ENCODE measurements at places on chromosomes 7 and 10.

DNA sequence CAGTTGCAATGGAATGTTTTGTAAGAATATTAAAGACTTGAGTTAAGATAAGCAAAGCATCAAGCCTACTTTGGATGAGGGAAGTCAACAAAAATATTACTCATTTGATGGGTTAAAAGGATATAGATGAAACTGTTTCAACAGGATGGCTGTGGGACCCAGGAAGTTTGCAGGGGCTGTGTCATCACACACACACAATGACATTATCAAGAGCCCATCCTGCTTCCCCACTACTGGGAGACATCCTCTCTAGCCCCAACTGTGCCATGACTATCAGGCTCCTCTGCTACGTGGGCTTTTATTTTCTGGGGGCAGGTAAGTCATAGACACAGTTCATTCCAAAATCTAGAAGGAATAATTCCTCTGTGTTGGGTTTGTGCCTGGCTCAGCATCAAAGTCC lies 78.8 kb upstream of the PRSS1 start:
- no peak for DNase-seq

GRCh38 chr7:44935016-44935415 lies 43.8 kb downstream of the MYO1G start:
- DNase-seq: no peak

DNA sequence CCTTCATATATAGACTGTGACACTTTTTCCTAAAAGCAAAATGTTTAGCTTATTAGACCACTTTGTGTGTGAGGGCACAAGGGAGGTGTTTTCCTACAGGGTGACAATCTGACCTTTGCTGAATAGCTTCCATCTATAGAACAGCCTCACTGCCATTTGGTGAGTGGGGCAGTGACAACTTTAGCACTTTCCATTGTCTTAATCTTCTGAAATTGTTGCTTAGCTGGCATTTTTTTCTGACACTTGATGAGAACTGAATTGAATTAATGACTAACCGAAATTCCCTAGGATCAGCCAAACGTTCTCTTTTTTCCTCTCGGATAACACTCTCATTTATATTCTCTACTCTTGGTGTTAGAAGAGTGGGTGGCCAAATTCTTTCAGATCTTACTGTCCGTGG lies 30.2 kb downstream of the KDM7A start:
- DNase-seq: no peak

- DNase-seq: no peak
These were observed 302.9 kb upstream of the ZMIZ1 start for GRCh38 chr10:78765726-78766335.

GRCh38 chr10:4804465-4804864 lies 21.5 kb upstream of the AKR1E2 start:
- no peak for DNase-seq

DNA sequence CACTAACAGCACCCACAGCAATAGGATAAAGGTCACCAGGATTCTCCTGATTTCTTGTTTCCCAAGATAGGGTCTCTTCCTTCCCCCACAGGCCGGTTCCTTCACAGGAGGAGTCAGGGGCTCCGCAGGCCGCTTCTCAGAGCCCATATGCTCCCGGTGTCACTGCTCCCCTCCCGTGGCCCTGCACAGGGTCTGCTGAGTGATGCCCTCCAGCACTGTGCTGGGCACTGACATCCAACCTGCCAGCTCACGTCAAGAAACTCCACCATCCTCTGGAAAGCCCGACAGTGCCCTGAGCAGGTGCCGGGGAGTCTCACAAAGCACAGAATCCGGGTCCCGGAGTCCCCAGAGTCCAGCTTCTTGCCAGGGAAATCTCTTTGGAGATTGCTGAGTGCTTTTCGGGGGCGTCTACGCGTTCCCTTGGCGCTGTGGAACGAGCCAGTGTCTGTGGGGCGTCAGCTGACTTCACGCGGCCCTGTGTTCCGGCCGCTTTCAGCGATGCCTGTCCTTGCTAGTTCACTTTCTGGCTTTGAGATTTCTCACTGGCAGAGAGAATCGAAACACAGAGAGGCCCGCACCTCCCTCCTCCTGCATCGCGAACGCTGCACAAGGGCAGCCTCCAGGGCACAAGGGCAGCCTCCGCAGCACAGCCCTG lies 567.5 kb downstream of the DNAJB6 start:
- DNase-seq: no peak

GRCh38 chr7:38798552-38799267 lies 110.3 kb downstream of the VPS41 start:
- no peak for DNase-seq

DNA sequence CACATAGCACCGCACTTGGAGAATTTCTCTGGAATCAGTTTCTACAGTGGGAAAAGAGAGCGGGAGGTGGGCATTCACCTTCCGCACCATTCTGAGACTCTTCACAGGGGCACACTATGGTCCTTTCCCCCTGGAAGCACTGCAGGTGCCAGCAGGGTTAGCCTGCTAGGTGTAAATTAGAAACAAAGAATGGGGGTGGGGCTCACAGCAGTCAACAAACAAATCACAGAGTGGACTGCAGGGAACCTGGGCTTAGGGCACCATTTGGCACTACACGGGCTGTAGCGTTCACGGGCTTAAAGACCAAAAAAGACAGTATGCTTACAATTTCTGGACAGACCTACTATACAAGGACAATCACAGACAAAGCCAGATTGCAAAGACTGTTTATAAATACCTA lies 8.0 kb upstream of the PKD1L1 start:
- no peak for DNase-seq

GRCh38 chr7:137539111-137539715 lies 195.7 kb upstream of the PTN start:
- peak; percentile 18 for DNase-seq

- DNase-seq: no peak
These were observed 22.4 kb upstream of the GPR146 start for GRCh38 chr7:1021931-1022330.

- DNase-seq: no peak
These were observed 736.9 kb upstream of the COBL start for GRCh38 chr7:52053525-52053924.

DNA sequence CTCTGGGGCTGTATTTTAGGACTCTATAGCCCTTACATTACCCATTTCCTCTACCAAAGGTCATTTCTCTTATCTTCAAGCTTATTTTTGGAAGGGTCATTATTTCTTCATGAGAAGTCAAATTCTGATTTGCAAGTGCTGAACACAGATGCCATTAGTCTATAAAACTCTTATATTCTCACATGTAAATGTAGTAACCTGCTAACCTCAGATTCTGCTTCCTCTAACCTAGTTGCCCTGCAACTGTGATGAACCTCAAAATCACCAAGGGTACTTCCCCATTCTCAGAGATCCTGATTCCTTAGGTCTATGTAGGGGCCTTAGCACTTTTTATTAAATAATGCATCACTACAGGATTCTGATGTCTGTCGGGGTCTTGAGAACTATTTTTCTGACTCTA lies 6.3 kb downstream of the FAS start:
- no peak for DNase-seq

DNA sequence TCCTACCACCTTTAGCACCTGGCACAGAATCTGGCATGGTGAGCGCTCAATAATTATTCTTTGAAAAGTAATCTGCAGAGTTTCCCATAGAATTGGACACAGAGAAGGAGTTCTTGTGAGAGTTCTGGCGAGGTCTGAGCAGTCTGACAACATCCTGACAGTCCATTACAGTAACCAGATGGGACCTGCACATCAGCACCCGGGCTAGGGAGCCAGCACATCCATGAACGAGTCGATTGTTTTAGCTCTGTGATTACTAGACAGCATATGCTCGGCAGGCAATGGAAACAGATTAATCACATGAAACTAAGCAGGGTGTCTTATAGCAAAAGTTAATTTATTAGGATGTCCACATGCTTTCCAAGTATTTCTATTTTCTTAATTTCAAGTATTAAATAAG lies 96.7 kb downstream of the SEMA3D start:
- no peak for DNase-seq

GRCh38 chr10:21995557-21995956 lies 8.0 kb downstream of the DNAJC1 start:
- no peak for DNase-seq

GRCh38 chr10:76675951-76676587 lies 961.5 kb downstream of the KCNMA1 start:
- DNase-seq: peak; percentile 60

- DNase-seq: no peak
These were observed 7.9 kb downstream of the HSPB1 start for GRCh38 chr7:76310102-76310957.

DNA sequence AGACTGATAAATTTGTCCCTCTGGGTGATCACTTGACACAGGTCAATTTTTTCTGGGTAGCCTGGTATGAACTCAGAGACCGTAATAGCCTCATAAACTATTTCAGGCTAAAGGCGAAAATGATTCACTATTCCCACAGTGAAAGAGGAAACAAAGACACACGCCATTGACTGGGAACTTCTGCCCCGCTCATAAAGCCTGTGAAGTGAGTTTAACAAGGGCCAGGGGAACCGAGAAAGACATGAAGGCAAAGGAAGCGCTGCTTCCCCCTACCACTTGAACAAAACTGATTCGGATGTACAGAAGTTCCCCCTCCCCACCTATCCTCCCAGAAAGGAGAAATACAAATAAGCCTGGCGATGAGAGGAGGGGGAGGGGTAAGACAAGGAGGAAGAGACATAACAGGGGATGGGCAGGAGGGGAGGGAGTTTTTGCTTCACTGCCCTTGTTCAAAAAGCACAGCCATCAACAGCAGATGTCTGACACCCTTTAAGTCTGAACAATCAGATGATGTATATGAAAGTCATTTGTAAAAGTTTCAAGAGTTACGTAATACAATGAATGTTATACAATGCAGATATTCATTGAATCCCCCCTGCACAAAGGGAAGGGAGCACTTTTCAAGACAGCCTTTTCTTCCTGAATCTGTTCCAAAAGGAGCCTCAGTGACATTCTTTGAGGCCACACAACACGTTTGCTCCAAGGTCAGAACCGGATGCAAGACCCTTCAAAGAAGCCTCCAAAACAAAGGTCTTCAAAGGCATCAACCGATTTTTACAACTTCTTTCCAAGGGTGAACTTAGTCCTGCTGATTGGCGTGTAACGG lies 734 bp downstream of the ABCB4 start:
- no peak for DNase-seq

GRCh38 chr7:117772421-117772820 lies 100.8 kb downstream of the CTTNBP2 start:
- DNase-seq: no peak

GRCh38 chr7:128755819-128756476 lies 16.8 kb downstream of the CALU start:
- peak; percentile 79 for DNase-seq

- no peak for DNase-seq
These were observed 171.9 kb downstream of the RPS24 start for GRCh38 chr10:78205457-78206016.

DNA sequence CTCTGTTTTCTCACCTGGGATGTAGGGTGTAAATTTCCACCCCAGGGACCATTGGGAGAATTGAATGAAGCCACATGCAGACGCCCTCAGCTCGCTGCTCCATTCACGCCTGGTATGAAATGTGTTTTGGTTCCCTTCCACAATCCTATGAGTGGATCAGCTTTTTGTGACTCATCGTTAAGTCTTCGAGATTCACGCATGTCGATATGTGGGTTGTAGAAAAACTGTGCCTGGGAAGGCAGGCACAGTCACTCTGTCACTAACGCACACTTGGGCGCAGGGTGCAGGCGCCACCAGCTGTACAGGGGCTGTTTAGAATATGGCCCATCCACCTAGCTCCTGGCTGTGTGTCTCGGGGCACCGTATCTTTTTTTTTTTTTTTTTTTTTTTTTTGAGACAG lies 64.2 kb upstream of the SH2B2 start:
- no peak for DNase-seq

DNA sequence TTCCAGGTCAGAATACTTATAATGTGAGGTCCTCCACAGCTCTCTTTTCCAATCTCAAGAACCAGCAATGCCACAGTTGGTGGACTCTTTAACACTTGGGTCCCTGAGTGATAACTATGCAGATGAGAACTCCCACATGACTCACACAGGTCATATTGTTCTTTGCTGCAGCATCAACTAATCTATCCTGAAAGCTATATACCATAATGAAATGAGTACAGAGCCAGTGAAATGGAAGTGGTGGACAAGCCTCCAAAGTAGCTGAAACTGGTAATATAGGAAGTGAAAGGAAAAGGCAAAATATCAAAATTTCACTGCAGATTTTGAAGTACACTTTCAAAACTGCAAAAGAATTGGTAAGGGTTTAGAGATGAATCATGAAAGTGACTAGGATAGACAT lies 45.6 kb downstream of the SORCS1 start:
- DNase-seq: no peak

GRCh38 chr7:100124301-100125230 lies 2.2 kb upstream of the MBLAC1 start:
- DNase-seq: no peak

DNA sequence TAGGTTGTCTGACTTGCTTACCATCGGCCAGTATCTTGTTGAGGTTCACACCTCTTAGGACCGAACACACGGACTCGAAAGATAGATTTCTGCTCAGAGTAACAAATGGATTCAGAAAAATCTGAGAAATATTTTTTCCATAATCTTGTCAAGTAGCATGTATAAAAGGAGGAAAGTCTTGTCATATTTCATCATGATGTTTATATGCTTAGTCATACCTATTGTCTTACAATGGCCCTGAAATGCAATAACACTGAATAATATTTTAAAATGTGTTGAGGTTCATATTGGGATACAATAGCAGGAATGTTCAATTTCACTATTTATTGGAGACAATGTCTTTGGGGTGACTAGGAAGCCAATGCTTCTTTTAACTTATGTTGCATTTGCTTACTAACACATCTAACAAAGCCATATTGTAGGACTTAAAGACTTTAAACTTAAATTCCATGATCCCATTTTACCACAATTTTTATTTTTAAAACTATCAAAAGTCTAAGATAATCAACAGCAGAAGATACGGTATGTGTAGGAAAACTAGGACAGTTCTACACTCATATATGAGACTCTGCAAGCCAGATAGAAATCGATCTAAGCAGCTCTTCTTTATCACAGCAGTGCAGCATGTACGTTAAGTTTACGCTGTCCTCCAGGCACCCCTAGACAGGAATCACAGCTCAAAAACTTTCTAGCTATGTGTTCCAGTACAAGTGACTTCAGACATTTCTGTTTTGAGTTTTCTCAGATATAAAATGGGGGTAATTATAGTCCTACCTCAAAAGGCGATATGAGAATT lies 135.7 kb upstream of the CAV2 start:
- DNase-seq: no peak

DNA sequence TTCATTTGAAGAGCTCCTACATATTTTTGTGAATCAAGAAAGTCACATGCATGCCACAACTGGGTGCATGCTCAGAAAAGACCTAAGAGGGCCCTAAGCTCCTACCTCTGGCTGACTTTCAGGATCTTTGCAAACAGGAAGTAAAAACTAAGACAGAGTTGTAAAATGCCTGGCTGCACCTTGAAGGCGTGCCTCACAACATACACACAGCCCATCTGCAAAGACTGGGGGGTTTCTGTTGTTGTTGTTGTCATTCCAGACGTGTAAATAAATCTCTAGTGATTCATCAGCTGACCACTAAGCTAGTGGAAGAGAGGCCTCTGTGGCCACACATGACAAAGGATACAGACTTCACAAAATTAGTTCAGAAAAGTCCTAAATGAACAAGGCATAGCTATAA lies 31.8 kb downstream of the SMURF1 start:
- DNase-seq: no peak
